ENCODE measurements at places on chromosomes 6 and 20.

DNA sequence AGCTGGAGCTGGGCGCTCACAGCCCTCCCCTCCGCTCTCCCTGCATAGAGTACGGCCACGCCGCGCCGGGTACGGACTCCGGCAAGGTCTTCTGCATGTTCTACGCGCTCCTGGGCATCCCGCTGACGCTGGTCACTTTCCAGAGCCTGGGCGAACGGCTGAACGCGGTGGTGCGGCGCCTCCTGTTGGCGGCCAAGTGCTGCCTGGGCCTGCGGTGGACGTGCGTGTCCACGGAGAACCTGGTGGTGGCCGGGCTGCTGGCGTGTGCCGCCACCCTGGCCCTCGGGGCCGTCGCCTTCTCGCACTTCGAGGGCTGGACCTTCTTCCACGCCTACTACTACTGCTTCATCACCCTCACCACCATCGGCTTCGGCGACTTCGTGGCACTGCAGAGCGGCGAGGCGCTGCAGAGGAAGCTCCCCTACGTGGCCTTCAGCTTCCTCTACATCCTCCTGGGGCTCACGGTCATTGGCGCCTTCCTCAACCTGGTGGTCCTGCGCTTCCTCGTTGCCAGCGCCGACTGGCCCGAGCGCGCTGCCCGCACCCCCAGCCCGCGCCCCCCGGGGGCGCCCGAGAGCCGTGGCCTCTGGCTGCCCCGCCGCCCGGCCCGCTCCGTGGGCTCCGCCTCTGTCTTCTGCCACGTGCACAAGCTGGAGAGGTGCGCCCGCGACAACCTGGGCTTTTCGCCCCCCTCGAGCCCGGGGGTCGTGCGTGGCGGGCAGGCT is 4.6 kb downstream of the KCNK15 start:
- peaks cover 16% of the 10 kb centered on the region for H3K27me3 ChIP-seq
- H3K4me1 ChIP-seq, result peaks cover 2% of the 10 kb centered on the region
- no peak overlapping the region for H3K27ac ChIP-seq

- no peak overlapping the region for H3K27ac ChIP-seq
- no peak overlapping the region for H3K4me3 ChIP-seq
- H3K4me1 ChIP-seq, result no peaks in the 10 kb centered on the region
- H3K36me3 ChIP-seq, result no peaks in the 10 kb centered on the region
- peaks cover 2% of the 10 kb centered on the region for H3K27me3 ChIP-seq
Observed at GRCh38 chr6:72560721-72561593, 60.9 kb upstream of the KCNQ5 start.

DNA sequence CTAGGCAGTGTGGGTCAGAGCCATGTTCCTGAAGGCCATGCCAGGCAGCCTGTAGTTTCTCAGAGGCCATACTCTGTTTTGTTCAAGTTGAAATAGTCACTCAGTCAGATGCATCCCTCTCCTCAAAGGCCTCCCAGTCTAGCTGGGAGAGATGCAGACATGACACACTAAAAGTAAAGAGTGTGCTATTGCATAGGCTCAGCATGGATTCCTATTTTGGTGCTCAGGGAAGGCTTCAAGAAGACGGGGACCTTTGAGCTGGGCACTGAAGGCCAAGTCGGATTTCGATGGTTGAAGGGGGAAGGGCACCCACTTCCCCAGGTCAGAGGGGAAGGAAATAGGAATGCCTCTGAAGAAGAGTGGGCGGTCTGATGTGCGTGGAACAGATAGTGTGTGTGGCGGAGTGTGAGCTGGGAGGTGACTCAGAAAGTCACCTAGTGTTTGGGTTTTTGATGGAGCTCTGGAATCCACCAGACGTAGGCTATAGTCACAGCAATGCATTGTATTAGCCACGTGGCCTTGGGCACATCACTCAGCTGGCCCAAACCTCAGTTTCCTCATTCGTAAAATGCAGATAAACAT is 3.7 kb downstream of the EPB41L1 start:
- peaks cover 2% of the 10 kb centered on the region for H3K4me1 ChIP-seq
- no peaks in the 10 kb centered on the region for H3K36me3 ChIP-seq
- H3K4me3 ChIP-seq, result no peak overlapping the region
- DNase-seq, result no peak
- H3K27me3 ChIP-seq, result peaks cover 27% of the 10 kb centered on the region

GRCh38 chr6:41049521-41049920 is 3.5 kb upstream of the APOBEC2 start:
- DNase-seq, result no peak
- no peak overlapping the region for H3K4me3 ChIP-seq
- no peaks in the 10 kb centered on the region for H3K27me3 ChIP-seq
- H3K4me1 ChIP-seq, result peaks cover 12% of the 10 kb centered on the region

DNA sequence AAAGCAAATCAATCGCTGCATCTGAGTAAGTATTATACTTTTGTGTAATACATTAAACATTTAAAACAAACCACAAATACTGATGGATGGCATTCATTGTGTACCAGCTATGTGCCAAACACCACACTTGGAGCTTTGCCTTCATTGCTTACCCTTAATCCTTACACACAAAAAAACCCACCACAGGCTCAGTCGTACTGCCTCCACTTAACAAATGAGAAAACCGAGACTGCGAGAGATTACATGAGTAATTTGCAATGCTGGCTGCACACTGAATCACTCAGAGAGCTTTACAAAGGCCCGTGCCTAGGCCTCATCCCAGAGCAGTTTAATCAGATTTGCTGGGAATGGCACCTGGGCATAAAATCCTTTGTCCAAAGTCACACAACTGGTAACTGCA is 130.5 kb downstream of the EDN1 start:
- no peak overlapping the region for H3K27ac ChIP-seq
- H3K4me3 ChIP-seq, result no peak overlapping the region
- DNase-seq, result no peak
- H3K27me3 ChIP-seq, result peaks cover 2% of the 10 kb centered on the region
- H3K4me1 ChIP-seq, result no peaks in the 10 kb centered on the region
- no peaks in the 10 kb centered on the region for H3K36me3 ChIP-seq

GRCh38 chr6:159908535-159908934 is 17.7 kb downstream of the MAS1 start:
- no peak for DNase-seq
- H3K27ac ChIP-seq, result no peak overlapping the region
- no peak overlapping the region for H3K4me3 ChIP-seq
- H3K4me1 ChIP-seq, result peaks cover 4% of the 10 kb centered on the region
- H3K27me3 ChIP-seq, result peaks cover 22% of the 10 kb centered on the region

- H3K4me3 ChIP-seq, result no peak overlapping the region
- peaks cover 72% of the 10 kb centered on the region for H3K4me1 ChIP-seq
- H3K27me3 ChIP-seq, result no peaks in the 10 kb centered on the region
- no peak overlapping the region for H3K27ac ChIP-seq
- DNase-seq, result no peak
Observed at GRCh38 chr6:119344306-119344705, 5.3 kb downstream of the MAN1A1 start.

- peaks cover 9% of the 10 kb centered on the region for H3K27me3 ChIP-seq
- H3K4me3 ChIP-seq, result no peak overlapping the region
- no peak for DNase-seq
- peaks cover 41% of the 10 kb centered on the region for H3K4me1 ChIP-seq
Observed at GRCh38 chr6:1525364-1526038, 84.2 kb upstream of the FOXC1 start.

DNA sequence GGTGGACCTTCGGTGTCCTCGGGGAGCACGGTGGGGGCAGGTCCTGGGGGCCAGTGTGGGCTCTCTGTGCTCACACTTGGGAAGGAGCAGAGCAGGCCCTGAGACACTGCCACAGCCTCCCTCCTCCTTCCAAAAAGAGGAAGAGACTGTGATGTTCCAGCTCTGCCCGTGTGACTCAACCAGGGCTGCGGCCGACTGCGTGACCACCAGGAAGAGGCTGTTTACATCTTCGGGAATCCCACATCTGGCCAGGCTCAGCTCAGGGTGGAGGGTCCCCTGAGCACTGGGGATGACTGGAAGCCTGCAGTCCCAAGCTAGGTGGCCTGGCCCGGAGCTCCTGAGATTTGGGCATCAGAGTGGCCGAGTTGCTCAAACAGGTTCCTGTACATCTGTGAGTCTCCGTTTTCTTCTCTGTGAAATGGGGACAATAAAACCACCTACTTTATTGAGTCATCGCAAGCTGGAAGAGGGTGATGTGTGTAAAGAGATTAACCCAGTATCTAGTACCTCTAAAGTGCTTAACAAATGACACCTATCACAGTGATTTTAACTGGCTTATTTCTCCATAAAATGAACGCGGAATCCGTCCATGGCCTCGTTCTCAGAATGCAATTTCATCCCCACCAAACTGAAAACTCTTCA is 242.1 kb downstream of the DLL1 start:
- H3K27me3 ChIP-seq, result peaks cover 7% of the 10 kb centered on the region
- no peak overlapping the region for H3K27ac ChIP-seq
- H3K4me3 ChIP-seq, result no peak overlapping the region
- DNase-seq, result no peak
- no peaks in the 10 kb centered on the region for H3K4me1 ChIP-seq

All from activated T-helper 2 cell treated with anti-CD3 and anti-CD28 coated beads, Interferon-gamma antibody, Interleukin-2, Interleukin-4, amounts not matched to agents 10 μg/mL and 5 μg/mL and 100 μg/mL, durations not matched to agents 14 hours and 24 hours and 36 hours (primary cell).